ENCODE measurements at places on chromosomes 2 and 18.

- no peak for DNase-seq
Measured at GRCh38 chr2:106551417-106552130, 64.4 kb downstream of the CD8B2 start.

- DNase-seq, result no peak
Measured at GRCh38 chr2:98454500-98455235, 10.0 kb downstream of the INPP4A start.

DNA sequence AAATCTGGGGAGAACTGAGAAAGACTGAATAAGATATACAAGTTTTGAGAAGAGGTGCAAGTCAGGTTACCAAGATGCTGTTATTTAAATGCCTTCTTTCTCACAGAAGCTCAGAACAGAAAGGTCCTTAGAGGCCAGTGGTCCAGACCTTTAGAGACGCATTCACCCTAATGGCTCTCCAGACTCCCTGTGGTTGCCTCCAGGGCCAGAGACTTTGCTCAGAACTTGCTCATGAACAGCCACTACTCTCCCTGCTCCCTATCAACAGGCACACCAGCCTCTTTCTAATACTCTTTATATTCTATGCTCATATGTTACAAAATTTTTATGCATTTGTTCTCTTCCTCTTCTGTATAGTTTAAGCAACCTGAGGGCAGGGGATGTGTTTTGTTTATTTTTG is 349.0 kb upstream of the TNP1 start:
- no peak for DNase-seq

GRCh38 chr2:42947809-42948600 is 155.6 kb upstream of the HAAO start:
- no peak for DNase-seq

- peak; percentile 86 for DNase-seq
Measured at GRCh38 chr2:98757904-98758421, 27.0 kb upstream of the MGAT4A start.

DNA sequence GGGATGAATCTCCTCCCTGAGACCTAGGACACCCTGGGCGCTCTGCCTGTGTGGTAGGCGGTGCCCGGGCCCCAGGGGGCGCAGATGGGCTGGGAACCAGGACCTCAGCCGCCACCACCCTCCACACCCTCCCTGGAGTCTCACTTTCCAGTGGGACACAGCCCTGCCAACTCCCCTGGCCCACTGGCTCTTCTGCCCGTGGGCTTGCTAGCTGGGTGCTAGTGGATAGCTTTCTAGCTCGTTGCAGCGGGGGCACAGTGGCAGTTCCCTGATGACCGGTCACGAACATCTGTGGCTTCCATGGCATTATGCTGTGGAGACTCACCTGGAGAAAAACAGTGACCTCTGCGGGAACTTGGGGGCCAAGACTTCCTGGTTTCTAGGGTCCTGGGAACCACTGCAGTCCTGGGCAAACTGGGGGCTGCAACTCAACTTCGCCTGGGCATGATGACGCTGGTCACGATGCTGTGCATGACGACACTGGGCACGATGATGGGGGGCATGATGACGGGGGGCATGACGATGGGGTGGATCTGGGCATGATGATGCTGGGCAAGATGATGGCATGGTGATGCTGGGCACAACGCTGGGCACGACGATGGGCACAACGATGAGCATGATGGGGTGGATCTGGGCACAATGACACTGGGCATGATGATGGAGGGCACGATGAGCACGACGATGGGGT is 31.0 kb upstream of the ALLC start:
- no peak for DNase-seq

DNA sequence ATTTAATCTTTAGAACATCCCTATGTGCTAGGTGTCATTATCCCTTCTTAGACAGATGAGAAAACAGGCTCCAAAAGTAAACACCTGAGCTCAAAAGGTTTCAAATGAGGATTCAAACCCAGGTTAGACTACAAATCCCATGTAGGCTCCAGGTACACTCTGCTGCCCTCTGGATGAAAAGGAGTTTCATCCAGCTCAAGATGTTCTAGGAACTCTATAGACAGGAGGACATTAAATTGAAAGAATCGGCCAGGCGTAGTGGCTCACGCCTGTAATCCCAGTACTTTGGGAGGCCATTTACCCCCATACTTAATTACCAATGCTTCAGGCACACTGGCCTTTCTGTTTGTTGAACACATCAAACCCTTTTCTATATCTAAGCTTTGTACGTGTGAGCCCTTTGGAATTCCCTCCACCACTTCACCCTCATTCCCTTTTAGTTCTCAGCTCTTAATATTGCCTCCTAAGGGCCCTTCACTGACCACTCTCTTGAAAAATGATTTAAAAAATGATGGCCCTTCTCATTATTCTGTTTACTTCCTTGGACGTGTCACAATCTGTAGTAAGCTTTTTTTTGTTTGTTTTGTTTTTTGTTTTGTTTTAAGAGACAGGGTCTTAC is 10.7 kb downstream of the SLC25A12 start:
- DNase-seq, result no peak

- no peak for DNase-seq
Measured at GRCh38 chr2:207225773-207226172, 60.0 kb upstream of the KLF7 start.

DNA sequence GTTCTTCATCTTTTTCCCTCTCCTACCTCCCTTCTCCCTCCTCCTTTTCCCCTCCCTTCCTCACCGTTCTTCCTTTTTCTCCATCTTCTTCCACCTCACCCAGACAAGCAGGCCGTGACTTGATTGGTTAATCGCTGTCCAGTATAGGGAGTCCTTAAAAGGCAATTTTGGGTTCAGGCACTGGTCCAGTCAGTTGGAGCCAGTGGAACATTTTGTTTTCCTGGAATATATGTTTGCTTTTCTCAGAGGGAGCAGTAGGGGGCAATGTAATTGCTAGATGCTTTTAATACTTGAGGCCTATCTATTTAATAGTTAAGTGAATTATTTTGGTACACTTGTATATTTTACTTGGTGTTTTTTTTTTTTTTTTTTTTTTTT is 15.0 kb downstream of the ELAC1 start:
- no peak for DNase-seq

GRCh38 chr2:237096911-237097310 is 11.2 kb downstream of the COPS8 start:
- peak; percentile 37 for DNase-seq

DNA sequence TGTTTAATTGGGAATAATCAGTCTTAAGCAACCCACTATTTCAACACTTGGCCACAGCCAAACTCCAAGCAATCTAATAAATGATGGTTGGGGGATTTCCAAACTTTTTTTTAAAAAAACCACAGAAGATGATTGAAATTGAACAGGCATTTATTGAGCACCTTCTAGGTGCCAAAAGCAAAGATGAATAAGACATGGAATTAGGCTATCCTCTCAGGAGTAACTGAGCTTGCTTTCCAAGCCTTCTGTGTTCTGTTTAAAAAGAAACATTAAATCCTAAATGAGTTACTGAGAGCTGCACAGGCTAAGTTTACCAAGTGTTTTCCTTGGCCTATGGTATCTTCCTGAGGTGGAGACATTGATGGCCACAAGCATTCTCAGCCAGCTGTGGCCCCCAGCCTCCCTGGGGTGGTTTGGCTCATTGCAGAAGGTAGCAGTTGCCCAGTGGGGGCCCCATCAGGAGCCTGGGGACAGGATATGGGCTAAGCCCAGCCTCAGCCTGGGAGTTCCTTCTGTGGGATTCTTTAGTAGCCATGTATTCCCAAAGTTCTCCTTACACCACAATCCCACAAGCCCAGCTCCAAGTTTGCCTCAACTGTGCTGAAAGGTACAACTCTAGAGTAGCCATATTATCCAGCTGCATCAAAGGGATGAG is 174.3 kb downstream of the C1D start:
- no peak for DNase-seq

DNA sequence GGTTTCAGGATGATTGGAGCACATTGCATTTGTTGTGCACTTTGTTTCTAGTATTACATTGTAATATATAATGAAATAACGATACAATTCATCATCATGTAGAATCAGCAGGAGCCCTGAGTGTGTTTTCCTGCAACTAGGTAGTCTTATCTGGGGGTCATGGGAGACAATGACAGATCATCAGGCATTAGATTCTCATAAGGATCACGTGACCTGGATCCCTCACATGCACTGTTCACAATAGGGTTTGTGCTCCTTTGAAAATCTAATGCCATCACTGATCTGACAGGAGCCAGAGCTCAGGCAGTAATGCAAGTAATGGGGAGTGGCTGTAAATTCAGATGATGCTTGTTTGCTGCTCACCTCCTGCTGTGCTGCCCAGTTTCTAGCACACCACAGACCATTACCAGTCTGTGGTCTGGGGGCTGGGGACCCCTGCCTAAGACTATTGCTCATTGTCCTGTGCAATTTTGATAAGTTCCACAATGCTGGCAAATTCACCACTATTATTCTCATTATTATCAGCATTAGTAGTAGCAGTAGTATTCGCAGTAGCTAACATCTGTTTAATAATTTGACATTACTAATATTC is 428.7 kb upstream of the TNP1 start:
- DNase-seq, result no peak

- DNase-seq, result no peak
Measured at GRCh38 chr18:50578651-50579050, 18.8 kb downstream of the MAPK4 start.

DNA sequence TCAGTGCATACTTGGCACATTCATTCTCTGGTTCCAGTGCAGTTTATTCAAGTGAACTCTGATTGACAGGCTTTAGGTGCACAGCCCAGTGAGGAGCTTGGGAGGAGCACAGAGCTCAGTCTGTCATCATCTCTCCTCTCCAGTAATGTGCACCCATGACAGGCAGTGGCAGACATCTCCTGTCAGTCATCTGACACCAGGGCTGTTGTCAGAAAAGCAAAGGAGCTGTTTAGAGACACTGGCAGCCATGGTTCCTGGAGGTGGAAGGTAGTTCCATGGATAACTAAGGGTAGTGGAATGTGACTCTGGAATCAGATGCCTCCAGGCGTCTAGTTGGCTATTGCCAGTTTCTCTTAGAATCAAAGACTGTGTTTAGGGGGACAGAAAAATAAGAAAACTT is 308.8 kb downstream of the DCDC2C start:
- DNase-seq, result no peak

- peak; percentile 73 for DNase-seq
Measured at GRCh38 chr2:84815146-84815545, 65.7 kb downstream of the TRABD2A start.

- no peak for DNase-seq
Measured at GRCh38 chr2:32931519-32931918, 15.2 kb upstream of the LTBP1 start.

DNA sequence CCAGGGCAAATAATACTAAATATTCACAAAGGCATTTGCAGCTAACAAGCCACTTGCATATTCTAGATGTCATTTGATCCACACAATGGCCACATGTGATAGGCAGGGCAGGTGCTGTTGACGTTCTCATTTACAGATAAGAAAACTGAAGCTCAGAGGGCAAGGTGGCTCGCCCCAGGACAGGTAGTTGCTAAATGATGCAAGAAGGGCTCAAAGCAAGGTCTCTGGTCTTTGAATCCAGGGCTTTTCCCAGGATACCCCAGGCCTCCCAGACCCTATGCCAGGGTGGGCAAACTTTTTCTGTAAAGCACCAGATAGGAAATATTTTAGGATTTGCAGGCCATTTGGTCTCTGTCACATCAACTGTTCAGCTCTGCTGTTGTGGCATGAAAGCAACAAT is 35.1 kb downstream of the LOXHD1 start:
- peak; percentile 1 for DNase-seq

GRCh38 chr2:141946016-141946415 is 184.8 kb downstream of the LRP1B start:
- DNase-seq, result no peak

DNA sequence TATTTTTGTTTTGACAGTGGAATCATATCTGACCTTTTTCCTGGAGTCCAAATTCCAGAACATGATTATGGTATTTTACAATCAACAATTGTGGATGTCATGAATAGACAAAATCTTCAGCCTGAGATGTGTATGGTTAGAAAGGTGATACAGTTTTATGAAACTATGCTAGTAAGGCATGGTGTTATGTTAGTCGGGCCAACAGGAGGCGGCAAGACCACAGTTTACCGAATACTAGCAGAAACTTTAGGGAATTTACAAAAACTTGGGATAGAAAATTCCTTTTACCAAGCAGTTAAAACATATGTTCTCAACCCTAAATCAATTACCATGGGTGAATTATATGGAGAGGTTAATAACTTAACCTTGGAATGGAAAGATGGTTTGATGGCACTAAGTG is 137.0 kb downstream of the DNAH6 start:
- no peak for DNase-seq

- no peak for DNase-seq
Measured at GRCh38 chr2:23601301-23601965, 216.5 kb downstream of the KLHL29 start.

DNA sequence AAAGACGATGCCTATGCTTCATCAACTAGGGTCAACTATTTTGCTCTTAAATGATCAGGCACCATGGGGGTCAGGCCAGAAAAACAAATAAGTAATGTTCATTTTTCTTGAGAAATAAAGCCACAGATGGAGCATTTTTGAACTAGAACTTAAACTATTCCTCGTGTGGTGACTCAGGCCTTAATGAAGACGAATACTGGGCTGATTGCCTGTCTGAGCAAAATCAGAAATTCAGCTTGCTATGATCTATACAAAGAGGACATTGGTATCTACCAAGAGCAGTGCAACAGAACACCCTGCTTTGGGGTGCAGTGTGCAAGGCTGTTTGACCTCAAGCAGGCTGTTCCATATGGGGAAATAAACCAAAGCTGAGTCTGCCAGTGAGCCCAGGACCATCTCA is 176.0 kb downstream of the NRP2 start:
- DNase-seq, result no peak

DNA sequence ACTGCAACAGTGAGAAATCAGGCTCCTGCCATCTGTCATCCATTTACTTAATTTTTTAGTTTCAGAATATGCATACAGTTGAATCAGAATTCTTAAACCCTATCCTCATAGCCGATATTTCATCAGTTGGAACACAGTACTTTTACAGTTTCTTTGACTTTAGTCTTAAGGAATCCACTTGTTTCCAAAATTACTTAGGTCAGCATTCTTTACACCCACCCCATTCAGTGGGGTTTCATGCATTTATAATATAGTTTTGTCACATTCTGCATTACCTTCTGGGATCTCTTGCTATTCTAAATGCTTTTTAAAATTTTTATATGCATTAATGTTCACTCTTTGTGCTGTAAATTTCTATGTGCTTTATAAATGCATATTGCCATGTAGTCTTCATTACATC is 400.4 kb upstream of the LRRTM4 start:
- no peak for DNase-seq

Measured in AG20443 (cell line).